Transverse colon (tissue), 4 donors: ENCODE measurements at places on chromosomes 7 and 10. TPM values are rescaled to one million over a fixed set of nuclear protein-coding genes. Genes with fewer than 3 reads are reported as not detected.

RAB19 gene
- 87.9 TPM for total RNA-seq

SEPTIN7 gene
- 73.2 TPM for total RNA-seq

CFAP46 gene
- not detected for total RNA-seq

ASAH2 gene
- total RNA-seq, result 0.40 TPM

ADARB2 gene
- 0.80 TPM for total RNA-seq

HMX3 gene
- not detected for total RNA-seq

SPOCK2 gene
- 24.7 TPM for total RNA-seq

PPIA gene
- total RNA-seq, result 631 TPM

JAZF1 gene
- total RNA-seq, result 12.2 TPM

DNA sequence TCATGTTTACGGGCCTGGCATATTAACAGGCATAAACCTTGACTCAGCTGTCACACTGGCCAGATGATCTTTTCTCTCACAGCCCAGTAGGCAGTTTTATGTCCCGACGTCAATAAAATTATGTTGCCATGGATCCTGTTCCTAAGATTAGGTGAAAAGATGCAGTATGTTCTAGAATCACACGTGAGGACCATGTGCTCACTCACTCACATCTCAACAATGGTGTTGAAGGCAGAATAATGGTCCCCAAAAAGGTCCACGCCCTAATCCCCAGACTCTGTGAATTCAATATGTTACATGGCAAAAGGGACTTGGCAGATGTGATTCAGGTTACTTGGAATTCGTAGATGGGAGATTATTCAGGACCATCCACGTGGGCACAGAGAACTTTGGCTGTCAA is 3.5 kb downstream of the DOCK1 start:
- no peaks in the 10 kb centered on the region for H3K27me3 ChIP-seq
- peaks cover 26% of the 10 kb centered on the region for H3K4me1 ChIP-seq
- no peak overlapping the region for H3K27ac ChIP-seq
- no peak overlapping the region for H3K4me3 ChIP-seq

- H3K4me3 ChIP-seq, result no peak overlapping the region
- no peaks in the 10 kb centered on the region for H3K4me1 ChIP-seq
- H3K27ac ChIP-seq, result no peak overlapping the region
- H3K36me3 ChIP-seq, result no peaks in the 10 kb centered on the region
- no peaks in the 10 kb centered on the region for H3K27me3 ChIP-seq
- no peak for DNase-seq
These were observed 116.6 kb downstream of the ADCY1 start for GRCh38 chr7:45690762-45691150.

DNA sequence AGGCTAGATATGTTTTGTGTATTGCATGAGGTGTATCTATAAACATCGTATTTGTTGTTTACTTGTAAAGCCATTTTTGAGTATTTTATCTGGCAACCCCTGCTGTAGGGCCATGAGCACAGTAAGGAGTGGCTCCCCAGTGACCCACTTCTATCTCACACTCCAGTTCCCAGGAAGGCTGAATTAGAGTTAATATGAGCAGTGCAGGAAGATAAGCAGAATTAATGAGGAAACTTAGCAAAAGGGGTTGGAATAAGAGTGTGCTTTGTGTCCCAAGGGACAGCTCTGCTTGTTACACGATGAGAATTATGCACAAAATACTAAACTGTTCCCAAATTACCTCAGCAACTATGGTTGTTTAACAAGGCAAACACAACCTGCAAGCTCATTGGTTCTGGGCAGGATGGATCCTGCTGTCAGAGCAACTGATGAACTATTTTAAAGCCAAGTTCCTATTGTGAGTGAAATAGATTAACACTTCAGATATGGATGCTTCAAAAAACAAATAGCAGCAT is 1005.8 kb downstream of the NRG3 start:
- H3K4me1 ChIP-seq, result no peaks in the 10 kb centered on the region
- H3K4me3 ChIP-seq, result no peak overlapping the region
- H3K27ac ChIP-seq, result no peak overlapping the region
- H3K36me3 ChIP-seq, result no peaks in the 10 kb centered on the region

DNA sequence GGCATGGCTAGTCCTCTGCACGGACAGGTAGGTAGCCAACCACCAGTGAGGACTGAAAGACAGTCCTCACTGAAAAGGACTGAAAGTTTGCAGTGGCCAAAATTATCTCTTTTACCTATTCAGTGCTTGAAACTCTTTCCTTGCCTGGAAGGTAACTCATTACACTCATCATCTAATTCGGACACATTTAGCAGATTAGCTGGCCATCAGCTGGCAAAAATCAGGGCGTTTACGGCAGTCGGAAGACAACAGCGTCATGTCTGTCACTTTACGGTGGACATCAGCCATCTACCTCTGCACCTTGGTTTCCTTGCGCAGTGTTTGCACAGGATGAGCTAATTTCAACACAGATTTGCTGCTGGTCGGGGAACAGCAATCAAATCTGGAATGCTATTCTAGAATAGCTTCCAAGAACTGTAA is 740 bp downstream of the ANXA7 start:
- no peaks in the 10 kb centered on the region for H3K36me3 ChIP-seq
- no peaks in the 10 kb centered on the region for H3K27me3 ChIP-seq
- peak overlapping the region; percentile 97 for H3K27ac ChIP-seq
- H3K4me3 ChIP-seq, result peak overlapping the region; percentile 89
- peak; percentile 67 for DNase-seq

GRCh38 chr7:75054744-75055143 is 18.9 kb downstream of the RCC1L start:
- H3K27ac ChIP-seq, result peak overlapping the region; percentile 69
- peaks cover 20% of the 10 kb centered on the region for H3K36me3 ChIP-seq
- no peaks in the 10 kb centered on the region for H3K4me1 ChIP-seq
- no peak overlapping the region for H3K4me3 ChIP-seq

DNA sequence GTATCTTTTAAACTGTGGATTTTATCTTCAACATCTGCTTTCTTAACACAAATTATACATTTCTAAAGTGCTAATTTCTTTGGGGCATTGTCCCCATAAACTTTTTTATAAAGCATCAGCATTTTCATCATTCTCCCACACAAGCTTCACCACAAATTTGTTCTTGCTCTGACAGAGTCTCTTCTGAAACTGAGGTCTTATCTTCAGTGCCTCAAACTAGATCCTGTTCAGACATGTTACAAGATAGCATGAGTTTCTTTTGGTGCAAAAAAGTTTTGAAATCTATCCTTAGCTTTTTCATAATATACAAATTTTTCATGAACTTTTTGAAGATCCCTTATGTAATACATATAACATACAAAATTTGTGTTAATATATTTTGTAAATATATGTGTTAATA is 346.6 kb downstream of the IPMK start:
- no peak overlapping the region for H3K4me3 ChIP-seq
- H3K4me1 ChIP-seq, result peaks cover 6% of the 10 kb centered on the region
- no peak overlapping the region for H3K27ac ChIP-seq
- H3K36me3 ChIP-seq, result no peaks in the 10 kb centered on the region
- no peaks in the 10 kb centered on the region for H3K27me3 ChIP-seq

- no peak for DNase-seq
- no peak overlapping the region for H3K27ac ChIP-seq
- no peaks in the 10 kb centered on the region for H3K27me3 ChIP-seq
- H3K4me3 ChIP-seq, result no peak overlapping the region
- no peaks in the 10 kb centered on the region for H3K36me3 ChIP-seq
- peaks cover 9% of the 10 kb centered on the region for H3K4me1 ChIP-seq
These were observed 17.6 kb downstream of the NUDCD3 start for GRCh38 chr7:44472843-44473242.

- H3K27ac ChIP-seq, result no peak overlapping the region
- no peak for DNase-seq
- no peaks in the 10 kb centered on the region for H3K27me3 ChIP-seq
- peaks cover 25% of the 10 kb centered on the region for H3K4me1 ChIP-seq
- H3K36me3 ChIP-seq, result no peaks in the 10 kb centered on the region
- H3K4me3 ChIP-seq, result no peak overlapping the region
These were observed 228.7 kb upstream of the CCDC6 start for GRCh38 chr10:60135020-60135419.

GRCh38 chr10:72081772-72082590 is 6.4 kb downstream of the SPOCK2 start:
- no peak overlapping the region for H3K4me3 ChIP-seq
- H3K27me3 ChIP-seq, result peaks cover 8% of the 10 kb centered on the region
- no peaks in the 10 kb centered on the region for H3K36me3 ChIP-seq
- peaks cover 2% of the 10 kb centered on the region for H3K4me1 ChIP-seq
- H3K27ac ChIP-seq, result no peak overlapping the region
- DNase-seq, result peak; percentile 43

DNA sequence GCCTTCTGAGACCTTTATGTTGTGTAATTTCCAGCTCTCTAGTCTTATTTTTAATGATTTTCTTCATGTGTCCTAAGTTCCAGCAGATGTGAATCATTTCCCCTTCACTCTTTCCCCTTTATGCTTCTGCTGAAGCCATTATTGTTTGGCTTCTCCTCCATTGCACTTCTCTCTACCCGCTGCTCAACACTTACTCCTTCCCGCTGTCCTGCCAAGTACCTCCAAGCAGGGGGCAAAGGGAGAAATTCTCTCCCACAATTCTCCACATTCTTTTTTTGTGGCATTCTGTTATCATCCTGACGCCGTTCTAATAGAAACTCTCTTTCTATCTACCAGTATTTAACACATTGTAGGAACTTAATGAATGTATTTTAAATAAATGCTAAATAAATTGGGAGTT is 388.9 kb upstream of the TPK1 start:
- no peak overlapping the region for H3K4me3 ChIP-seq
- H3K4me1 ChIP-seq, result no peaks in the 10 kb centered on the region
- H3K36me3 ChIP-seq, result no peaks in the 10 kb centered on the region
- DNase-seq, result no peak

DNA sequence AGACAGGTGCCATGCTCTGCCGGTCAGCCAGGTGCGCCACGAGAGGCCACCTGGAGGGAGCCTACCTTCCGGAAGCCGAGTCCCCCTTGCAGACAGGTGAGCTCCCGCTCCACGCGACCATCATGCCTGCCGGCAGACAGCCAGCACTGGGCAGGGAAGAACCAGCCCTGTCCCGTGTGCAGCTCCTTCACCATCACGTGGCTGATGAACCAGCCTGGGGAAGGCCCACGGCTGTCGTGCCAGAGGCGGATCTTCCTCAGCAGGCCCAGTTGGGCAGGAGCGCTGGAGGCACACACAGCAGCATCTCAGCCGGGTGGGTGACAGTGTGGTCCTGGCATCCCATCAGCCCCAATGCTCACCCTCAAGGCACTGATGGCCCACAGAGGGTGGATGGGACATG is 108.9 kb downstream of the PKD1L1 start:
- no peak for DNase-seq
- no peak overlapping the region for H3K27ac ChIP-seq
- no peak overlapping the region for H3K4me3 ChIP-seq
- H3K27me3 ChIP-seq, result no peaks in the 10 kb centered on the region
- H3K4me1 ChIP-seq, result no peaks in the 10 kb centered on the region

- H3K27ac ChIP-seq, result peak overlapping the region; percentile 91
- no peak for DNase-seq
- H3K27me3 ChIP-seq, result no peaks in the 10 kb centered on the region
- H3K4me3 ChIP-seq, result no peak overlapping the region
- peaks cover 88% of the 10 kb centered on the region for H3K4me1 ChIP-seq
These were observed 155.2 kb downstream of the ARID5B start for GRCh38 chr10:62056698-62057097.

DNA sequence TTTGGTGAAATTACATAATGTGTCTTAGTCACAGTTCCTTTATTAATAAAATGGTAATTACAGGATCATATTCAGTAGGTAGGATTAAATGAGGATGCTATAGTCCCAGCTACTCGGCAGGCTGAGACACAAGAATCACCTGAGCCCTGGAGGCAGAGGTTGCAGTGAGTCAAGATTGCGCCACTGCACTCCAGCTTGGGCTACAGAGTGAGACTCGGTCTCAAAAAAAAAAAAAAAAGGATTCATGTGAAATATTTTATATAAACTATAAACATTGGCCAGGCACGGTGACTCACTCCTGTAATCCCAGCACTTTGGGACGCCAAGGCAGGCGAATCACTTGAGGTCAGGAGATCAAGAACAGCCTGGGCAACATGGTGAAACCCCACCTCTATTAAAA is 197.9 kb downstream of the IMMP2L start:
- no peaks in the 10 kb centered on the region for H3K36me3 ChIP-seq
- H3K27me3 ChIP-seq, result no peaks in the 10 kb centered on the region
- H3K4me1 ChIP-seq, result no peaks in the 10 kb centered on the region
- DNase-seq, result no peak
- no peak overlapping the region for H3K4me3 ChIP-seq
